ENCODE measurements at places on chromosomes 12 and 14.
A peak's percentile ranks its signal among the peaks of the same experiment; 100 is the strongest.

GRCh38 chr12:116559162-116559935, at the start of gene MAP1LC3B2:
MAP1LC3B2 (plus strand) TSS chr12:116559381; CDS start chr12:116575943, 16,562 bp downstream.
- peak; percentile 94 for DNase-seq

DNA sequence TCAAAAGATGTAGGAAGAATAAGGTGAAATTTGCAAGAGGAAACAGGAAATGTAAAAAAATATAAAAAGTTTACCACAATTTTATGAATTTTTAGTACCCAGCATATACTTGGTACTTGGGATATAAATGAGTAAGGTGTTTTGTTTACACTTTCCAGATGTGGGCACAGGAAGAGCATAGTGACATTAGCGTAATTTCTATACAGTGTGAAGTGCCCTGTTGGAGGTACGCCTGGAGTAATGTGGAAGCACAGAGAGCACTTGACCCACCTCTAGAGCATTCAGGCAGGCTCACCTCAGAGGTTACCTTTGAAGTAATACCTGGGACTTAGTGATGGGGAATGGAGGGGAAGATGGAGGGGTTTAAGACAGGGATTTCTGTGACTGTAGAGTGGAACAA, 89.5 kb downstream of the AEBP2 start:
- DNase-seq, result no peak

- no peak for DNase-seq
Observed at GRCh38 chr12:121111684-121112083, 21.0 kb upstream of the P2RX7 start.

DNA sequence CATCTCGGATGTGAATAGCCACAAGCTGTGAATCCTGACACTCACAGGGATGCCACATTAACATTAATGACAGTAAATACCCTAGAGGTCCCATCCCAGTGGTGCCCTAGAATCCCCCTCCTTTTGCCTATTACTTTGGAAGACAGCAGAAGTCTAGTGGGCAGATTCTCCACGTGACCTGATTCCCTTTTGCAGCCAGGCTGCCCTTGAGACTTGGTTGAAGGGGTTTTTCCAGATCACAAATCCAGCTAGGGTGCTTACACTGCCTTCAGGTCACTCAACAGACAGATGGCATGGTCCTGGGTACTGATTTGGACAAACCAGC, 8.7 kb downstream of the HDAC7 start:
- no peak for DNase-seq

- no peak for DNase-seq
Observed at GRCh38 chr12:31466768-31467167, 124.2 kb downstream of the DENND5B start.

DNA sequence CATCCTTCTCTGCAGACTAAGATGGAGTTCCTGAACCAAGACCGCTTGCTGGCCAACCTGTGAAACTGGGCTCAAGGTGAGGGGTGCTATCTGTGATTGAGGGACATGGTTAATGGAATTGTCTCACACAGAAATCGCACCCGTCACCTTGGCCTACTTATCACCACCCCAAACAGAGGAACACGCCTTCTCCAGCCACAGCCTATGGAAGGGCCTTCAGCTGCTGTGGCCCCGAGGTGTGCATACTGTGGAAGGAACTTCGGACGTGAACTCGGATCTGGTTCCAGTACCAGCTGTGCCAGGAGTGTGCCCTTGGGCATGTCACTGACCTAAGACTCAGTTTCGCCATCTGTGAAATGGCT, 44.4 kb downstream of the EVL start:
- DNase-seq, result no peak

DNA sequence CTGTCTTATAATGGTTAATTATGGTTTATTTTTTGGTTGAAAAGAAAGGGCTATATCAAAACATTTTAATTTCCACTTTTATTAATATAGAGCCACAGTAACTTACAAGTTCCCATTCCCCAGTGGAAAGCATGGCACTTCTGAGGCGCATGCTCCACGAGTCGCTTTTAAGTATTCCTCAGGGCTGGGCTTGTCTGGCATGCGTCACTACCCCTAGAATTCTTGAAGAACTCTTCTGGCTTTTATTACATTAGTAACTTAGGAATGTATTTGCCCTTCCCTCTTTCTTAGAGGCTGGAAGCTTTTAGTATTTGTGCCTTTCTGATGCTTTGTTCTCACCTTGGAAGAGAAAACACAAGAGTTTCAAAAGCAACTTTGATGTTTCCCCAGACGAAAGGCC, 81.1 kb downstream of the ESR2 start:
- no peak for DNase-seq

GRCh38 chr14:20277409-20277808, 28.3 kb downstream of the TTC5 start:
- no peak for DNase-seq

GRCh38 chr12:42182394-42182793, 37.7 kb upstream of the GXYLT1 start:
- no peak for DNase-seq

GRCh38 chr14:98594156-98594555, 677.8 kb downstream of the BCL11B start:
- peak; percentile 6 for DNase-seq

GRCh38 chr14:61491876-61492434, 170.6 kb downstream of the PRKCH start:
- DNase-seq, result no peak

DNA sequence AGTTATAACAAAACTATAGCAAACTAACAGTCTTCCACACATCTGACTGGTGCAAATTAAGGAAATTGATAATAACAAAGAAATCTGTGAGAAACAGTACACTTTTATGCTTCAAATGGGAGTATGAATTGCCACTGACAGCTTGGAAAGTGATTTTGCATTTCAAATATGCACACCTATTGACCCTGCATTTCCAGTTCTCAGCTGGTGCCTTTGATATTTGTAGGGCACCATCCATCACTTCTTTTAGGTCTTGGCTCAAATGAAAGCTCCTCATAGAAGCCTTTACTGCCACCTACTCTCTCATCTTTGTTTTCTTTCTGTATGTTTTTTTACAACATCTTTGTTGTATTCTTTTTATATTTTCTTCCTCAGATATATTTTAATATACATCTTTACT, 125.1 kb downstream of the ST8SIA1 start:
- DNase-seq, result no peak

GRCh38 chr12:120102189-120103043, 14.1 kb downstream of the RAB35 start:
- DNase-seq, result no peak

DNA sequence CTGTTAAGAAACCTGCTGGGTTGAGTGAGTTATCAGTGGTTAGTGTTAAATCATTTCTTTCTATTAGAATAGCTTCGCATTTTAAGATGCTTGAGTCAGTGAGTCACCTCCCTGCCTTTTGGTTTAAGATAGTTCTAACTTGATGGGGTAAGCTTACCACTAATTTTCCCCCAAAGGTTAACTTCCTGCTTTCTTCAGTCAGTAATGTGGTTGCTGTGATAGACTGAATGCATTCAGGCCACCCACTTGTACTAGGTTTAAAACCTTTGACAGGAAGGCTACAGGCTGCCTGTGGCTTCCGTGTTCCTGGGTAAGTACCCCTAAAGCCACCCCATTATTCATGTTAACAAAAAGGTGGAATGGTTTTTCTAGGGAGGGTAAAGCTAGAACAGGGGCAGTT, 25.3 kb downstream of the CLEC2A start:
- DNase-seq, result peak; percentile 70

DNA sequence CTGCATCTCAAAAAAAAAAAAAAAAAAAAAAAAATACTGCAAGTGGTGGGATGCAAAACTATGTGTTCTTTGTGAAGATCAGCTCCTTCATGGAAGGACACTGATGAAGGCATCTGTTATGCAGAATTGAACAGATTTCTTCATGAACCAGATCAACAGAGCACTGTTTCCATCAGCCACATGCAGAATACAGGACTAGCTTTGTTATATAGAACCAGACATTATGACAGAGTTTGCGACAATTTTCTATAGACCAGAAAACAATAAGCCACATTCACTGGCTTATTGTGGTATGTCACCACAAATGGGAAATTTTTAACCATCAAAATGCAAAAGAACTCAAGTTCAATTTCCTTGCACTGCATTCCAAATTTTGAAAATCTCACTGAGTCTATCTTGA, 34.7 kb downstream of the CIT start:
- no peak for DNase-seq

DNA sequence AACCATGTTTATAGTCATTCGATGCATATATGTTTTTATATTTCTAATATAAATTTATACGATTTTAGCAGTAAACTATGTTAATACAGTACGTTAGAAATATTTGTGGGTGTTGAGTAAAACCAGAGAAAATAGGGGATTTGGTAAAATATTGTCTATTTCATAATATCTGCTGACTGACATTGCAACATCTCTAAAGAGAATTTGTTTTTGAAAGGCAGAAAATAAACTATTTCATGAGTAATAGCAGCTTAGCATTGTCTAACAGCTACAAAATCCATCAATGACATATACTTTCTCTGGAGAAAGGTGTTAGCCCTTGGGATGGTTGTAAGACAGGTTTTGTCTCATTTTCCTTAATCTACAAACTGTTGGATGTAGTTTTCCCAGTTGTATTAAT, 144.9 kb downstream of the PDE3A start:
- no peak for DNase-seq

- no peak for DNase-seq
Observed at GRCh38 chr14:73260574-73260973, 23.3 kb downstream of the PAPLN start.
